ENCODE measurements at places on chromosomes 11 and 22.

GRCh38 chr11:1639102-1639620 lies 9.6 kb downstream of the KRTAP5-5 start:
- DNase-seq, result no peak

DNA sequence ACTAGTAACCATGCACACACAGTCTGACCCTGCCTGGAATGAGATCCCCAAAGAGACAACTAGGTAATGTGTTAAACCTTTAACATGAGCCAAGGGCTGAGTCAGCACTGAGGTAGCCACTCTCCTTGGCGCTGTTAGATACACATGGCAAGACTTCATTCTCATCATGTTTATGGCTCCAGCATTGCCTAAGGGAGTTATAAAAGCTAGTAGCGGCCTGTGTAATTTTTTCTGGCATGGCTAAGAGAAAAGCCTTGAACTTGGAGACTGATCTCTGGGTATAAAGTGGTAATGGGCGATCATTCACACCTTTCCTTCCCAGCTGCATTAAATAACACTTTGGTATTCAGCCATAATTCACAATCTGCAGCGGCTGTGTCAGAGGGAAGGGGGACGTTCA lies 779.7 kb upstream of the LRRC4C start:
- no peak for DNase-seq

DNA sequence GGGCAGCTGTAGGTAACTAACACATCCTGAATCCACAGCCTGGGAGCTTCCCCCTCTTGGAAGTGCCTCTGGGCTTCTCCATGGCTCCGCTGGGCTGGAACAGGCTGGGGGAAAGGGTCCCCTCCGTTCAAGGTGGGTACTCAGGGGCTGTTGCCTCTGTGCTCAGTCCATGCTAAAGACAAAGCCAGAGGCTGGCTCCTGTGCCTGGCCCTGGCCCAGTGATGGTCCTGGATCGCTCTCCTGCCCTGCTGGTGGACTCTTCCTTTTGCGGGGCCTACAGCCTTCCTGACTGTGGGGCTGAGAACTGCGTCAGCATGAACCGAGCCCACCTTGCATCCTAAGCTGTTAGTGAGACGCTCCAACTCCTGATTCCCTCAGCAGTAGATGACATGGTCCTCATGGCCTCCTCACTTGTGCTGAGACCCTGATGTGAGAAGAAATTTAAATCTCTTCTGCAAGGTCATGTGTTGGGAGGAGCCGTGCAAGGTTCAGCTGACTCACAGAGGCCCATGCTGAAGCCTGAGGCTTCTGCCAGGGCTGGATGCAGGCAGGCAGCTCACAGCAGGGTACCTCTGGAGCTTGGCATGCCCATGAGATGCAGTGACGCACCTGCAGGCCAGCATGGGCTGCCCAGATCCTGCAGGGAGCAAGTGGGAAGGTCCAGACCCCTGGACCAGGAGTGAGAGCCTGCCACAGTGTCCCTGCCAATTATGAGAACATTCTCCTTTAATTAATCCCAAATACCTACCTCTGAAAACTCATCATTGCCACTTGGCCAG lies 1285.5 kb downstream of the TBC1D22A start:
- DNase-seq, result no peak

- no peak for DNase-seq
Observed at GRCh38 chr11:134576286-134576685, 164.2 kb upstream of the B3GAT1 start.

DNA sequence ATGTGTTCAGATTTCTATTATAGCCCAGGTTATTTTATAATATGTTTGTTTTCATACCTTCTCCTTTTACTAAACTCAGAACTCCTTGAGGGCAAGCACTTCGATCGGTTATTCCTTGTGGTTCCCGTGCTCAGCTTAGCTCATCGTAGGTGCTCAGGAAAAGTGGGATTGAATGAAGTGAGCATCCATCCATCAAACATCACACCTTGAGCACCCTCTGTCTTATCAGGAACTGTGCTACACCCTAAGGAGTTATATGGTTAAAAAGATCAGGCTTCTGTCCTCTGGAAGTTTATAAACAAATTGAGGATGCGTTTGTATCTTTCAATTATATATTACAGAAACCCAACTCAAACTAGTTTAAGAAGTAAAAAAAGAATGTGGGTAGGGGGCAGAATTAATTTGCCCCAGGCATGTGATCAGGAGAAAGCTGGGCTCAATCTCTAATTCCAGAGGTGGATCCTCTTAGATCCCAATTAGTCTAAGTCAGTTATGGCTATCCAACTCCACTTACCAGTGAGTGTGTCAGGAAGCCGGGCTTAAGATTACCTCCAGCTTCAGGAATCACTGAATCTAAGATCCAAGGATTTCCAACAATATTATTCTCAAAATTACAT lies 59.9 kb upstream of the RRAS2 start:
- no peak for DNase-seq

GRCh38 chr11:85752201-85752889 lies 58.6 kb downstream of the SYTL2 start:
- DNase-seq, result no peak

- no peak for DNase-seq
Observed at GRCh38 chr22:17400305-17400704, 31.0 kb downstream of the CECR2 start.

GRCh38 chr22:23077627-23078461 lies 7.5 kb downstream of the GNAZ start:
- DNase-seq, result no peak
